Left ventricle myocardium superior (tissue), 1 donor: ENCODE measurements at places on chromosomes 13 and 19.
A peak's percentile ranks its signal among the peaks of the same experiment; 100 is the strongest.

DNA sequence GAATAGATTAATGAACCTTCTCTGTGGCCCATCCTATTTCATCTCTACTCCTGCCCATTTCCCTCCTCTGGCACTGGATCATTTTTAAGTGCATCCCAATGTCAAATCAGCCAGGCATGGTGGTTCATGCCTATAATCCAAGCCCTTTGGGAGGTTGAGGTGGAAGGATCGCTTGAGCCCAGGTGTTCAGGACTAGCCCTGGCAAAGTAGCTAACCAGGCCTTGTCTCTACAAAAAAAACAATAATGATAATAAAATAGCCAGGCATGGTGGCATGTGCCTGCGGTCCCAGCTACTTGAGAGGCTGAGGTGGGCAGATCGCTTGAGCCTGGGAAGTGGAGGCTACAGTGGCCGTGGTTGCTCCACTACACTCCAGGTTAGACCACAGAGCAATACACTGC lies 517.0 kb downstream of the MYO16 start:
- no peak for DNase-seq

- no peak for DNase-seq
Observed at GRCh38 chr19:43224855-43225253, 19.4 kb upstream of the PSG4 start.

GRCh38 chr19:30711296-30711695 lies 339.1 kb downstream of the ZNF536 start:
- no peak for DNase-seq

- DNase-seq = peak; percentile 97
Observed at GRCh38 chr13:49996161-49996915, 504 bp upstream of the TRIM13 start.

DNA sequence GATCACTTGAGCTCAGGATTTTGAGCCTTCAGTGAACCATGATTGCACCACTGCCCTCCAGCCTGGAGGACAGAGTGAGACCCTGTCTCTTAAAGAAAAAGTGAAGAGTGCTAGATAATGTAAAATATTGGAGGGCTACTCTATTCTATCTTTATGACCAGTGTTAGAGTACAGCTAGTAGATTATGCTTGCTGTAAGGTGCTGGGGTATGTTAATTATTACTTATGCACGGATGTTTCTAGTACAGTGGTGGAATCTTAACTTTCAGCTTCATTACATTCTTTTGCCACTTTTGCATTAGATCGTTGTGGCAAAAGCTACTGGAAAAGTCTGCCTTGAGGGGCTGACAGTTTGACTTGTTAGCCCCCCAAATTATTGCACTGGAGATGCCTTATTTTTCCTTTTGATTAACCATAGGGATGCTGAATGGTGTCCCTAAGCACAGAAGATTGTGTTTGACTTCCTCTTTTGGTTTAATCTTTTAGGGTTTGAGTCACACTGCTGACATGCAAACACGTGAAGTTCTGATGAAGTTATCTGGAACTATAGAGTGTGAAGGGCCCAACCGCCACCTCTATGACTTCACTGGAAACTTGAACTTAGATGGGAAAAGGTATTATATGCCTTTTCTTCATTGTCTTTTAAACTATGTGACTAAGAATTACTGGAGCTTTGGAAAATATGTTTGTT lies 169.8 kb downstream of the ATP8A2 start:
- no peak for DNase-seq

DNA sequence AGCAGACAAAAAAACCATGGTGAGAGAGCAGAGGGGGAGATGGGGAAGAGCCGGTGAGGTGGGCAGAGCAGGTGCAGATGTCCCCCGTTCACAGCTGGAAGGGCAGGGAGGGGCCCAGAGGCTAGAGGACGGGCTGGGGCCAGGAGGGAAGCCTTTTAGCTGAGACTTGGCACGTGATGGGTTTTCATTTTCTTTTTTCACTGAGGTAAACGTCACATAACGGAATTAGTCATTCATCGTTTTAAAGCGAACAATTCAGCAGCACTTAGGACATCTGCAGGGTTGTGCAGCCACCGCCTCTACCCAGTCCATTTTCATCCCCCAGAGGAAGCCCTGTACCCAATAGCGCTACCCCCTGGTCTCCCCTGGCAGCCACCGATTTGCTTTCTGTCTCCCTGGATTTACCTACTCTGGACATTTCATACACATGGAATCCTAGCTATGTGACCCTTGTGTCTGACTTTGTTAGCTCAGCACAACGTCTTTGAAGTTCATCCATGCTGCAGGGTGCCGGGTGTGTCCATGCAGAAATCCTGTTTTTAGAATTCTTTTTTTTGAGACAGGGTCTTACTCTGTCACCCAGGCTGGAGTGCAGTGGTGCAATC lies 16.0 kb upstream of the EMC10 start:
- no peak for DNase-seq
